ENCODE measurements at places on chromosomes 5 and 9.

DNA sequence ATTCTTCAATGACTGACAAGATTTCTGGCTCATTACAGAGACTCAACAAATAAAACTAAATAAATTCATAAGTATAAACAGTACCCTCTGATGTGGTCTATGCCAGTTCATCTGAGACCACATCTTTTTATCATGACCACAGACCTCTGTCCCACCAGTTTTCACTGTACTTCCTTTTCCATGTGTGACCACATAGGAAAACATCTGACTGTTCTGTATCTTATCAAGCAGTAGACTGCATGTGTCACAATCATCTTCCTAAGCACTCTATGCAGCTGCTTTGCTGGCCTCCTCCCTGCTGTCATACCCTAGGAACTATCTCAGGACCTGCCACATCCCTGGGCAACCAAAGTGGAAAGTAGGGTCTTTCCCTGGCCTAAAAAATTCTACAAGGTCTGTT, 205.0 kb upstream of the ZNF462 start:
- no peak for DNase-seq

DNA sequence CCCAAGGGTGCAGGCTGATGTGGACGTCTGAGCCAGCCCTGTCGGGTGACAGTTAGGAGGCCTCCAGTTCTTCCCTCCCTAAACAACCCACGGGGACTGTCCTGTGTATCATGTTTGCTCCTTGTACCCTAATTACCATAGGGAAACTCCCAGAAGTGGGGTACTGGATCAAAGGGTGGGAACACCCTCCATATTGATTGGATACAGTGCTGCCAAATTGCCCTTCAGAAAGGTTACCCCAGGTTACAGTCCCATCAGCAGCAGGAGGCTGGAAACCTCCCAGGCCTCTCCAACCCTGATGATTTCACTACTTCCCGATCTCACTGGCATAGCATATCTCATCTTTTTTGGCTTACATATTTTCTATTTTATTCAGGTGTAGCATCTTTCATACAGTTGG, 22.0 kb downstream of the UBE2QL1 start:
- DNase-seq = no peak

DNA sequence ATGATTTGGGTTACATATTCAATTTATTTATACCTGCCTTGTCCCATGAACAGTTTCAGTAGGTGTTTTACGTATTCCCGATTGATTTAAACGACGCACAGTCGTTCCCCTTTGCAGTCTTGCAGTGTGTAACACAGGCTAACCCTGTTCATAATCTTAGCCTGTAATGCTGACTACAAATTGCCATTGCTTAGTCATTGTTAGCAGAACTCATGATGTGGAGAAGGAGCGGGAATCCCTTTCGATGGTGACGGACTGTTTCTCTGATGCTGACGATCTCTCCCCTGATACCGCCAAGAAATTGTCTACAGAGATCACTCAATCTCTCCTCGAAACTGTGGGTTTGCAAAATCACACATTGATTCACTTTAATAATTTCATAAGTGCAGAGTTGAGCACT, 93.2 kb downstream of the MRPL36 start:
- no peak for DNase-seq

DNA sequence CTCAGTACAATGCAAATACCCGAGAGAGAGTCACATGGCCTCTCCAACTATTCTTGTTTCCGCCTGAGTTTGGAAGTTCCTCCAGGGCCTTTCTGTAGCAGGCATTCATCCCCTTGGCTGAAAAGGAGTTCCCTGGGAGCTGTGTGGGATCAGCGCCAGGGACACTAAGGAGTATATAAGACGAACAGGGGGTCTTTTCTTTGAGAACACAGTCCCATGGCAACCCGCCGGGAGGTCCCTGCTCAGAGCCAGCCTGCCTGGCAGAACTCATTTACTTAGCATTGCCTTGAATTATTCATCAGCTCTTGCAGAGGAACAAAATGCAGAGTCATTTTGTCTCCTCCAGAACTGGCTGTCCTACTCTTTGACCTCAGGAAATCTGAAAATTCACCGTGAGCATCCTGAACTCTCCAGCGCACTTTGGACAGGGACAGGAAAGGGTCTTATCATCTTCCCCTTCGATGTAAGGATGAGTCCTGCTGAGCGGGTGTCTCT, 120.4 kb upstream of the OSMR start:
- no peak for DNase-seq

GRCh38 chr5:176606032-176606431, 3.9 kb downstream of the GPRIN1 start:
- DNase-seq = no peak

DNA sequence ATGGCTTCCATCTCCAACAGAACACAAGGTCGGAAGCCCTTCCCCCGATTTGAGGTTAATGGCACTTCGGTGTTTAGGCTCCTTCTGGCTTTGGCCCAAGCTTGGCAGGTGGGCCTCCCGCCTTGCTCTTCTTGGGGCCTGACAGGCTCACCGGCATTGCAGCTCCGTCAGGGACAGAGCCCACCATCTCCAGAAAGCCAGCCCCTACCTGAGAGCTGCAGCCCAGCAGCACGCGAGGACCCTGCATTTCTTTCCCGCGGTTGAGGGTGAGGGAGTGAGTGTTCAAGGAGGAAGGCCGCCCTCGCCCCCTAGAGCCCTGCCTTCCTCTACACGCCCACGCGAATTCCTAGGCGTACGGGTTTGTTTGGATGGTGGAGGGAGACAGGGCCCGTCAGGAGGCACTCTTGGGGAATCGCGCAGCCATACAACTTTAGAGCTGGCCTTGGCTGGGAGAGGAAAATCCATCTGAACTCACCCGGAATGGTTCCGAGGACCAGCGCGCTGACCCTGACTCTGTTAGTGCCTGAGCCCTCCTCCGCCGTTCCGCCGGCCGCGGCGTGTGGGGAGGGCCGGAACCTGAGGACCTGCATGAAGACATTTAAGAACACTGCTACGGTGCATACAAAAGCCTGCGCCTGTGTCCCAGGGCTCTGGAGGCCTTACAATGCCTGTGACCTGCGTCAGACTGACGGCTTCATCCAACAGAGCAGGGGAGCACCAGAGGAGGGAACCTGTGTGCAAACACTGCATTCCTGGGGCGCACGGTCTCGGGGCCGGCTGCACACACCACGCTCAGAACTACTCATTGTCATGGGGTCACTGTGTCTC, 73.8 kb downstream of the MRPL36 start:
- DNase-seq = no peak

DNA sequence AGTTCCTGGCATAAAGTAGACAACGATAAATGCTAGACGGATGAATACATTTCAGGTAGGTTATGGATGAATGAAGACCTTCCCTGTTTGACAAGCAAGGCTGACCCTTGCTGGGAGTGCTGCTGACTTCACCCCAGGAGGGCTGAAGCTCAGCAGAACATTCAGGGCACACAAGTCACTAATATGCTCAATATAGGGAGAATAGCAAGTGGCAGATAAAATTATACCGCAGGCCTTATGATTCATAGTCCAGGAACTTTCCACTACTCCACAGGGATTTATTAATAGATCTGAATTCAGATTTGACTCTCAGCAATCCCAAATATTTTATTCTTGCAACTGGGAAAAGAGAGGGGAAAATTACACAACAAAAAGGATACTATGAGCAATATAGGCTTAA, 38.2 kb upstream of the GRAMD2B start:
- DNase-seq = no peak

DNA sequence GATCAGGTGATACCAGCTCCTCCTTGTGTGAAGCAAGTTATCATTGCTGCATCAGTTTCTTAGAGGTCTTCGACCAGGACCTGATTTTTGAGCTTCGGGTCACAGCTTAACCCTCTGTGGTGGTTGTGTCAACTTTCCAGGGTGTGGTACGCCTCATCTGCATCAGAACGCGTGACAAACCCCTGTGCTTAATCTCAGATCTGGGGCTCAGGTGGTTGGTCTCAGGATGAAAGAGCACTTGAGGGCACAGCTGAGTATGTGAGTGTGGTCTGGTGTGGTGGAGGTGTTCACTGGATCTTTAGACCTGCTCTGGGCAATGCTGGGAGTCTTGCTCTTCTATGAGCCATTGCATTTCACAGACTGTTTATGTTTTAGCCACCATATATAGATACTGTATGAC, 64.1 kb downstream of the OSTF1 start:
- DNase-seq = peak; percentile 40

DNA sequence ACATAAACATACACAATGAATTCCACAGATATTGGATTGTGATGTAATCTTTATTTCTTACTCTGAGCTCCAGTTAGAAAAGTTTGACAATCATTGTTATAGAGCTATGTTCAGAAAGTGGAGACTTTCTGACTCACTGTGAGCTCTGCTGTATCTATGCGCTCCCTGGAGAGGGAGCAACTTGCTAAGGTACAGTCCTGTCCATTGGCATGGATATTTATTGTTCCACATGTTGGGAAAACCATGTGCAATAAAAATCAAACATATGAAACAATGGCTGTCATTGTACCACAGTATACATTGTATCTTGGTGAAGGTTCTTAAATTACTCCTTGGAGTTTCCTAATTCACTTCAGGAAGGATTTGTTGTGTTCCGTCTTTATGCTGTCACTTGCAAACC, 26.8 kb downstream of the NMRK1 start:
- no peak for DNase-seq

DNA sequence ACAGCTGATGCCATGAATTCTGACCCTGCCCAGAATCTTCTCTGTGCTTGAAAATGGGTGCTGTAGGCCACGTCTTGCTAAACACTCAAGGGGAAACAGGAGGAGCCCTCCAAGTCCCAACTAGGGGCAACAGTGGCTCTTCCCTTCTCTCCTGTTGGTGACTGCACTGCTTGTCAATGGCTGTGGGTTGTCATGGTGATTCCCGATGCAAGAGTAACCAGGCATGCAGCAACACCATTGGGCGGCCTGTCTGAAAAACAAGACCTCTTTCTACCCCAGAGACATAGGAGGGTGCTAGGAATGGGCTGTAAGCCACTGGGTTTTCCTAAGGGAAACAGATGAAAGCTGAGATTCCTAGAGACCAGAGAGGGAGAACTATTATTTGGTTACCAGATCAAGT, 201.7 kb upstream of the PANK3 start:
- DNase-seq = no peak

DNA sequence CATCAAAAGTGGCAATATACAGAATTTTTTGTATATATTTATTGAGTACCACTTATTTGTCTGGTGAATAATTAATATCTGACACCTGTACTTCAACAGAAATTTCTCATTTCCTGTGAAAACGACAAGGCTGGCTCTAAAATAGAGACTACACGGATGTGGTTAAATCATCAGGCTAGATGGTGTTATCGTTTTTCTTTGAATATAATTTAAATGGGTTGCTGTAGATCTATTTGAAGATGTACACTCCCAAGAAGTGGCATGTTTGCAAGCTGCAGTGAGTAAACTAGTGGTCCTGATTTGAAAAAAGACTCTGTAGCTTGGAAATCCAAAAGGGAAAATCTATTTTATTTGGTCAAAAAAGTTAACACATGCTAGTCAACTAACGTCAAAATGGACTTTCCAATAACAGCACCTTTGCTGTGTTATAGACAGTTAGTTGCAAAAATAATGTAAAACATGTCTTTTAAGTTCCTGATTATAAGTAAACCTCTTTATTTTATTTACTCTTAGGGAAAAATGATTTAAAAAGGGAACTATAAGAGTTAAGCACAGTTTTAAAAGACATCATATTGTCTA, 13.8 kb downstream of the ST8SIA4 start:
- no peak for DNase-seq

DNA sequence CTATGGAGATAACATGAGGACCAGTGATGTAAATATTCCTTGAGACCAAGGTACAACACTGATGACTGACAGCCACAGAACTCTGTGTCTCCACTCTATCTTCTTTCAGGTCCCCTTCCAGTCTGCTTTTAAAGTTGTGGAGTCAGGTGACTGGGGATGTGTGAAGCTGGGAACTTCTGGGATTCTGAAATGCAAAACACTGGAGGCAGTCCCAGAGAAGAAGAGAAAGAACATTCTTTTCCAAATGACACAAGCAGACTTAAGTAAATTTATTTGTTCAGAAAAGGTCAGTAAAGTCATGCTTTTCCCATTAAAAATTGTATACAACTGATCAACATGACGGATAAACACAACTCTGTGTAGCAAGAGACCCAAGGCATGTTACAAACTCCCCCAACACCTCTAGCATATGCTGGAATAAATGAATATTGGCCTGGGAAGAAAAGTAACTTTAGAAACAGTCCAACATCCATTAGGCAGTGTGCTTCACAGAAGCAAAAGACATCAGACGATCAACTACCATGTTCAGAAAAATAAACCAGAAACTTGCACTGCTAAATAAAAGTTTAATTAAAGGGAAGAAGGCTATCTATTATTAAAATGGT, 92.4 kb upstream of the IFNK start:
- DNase-seq = no peak

DNA sequence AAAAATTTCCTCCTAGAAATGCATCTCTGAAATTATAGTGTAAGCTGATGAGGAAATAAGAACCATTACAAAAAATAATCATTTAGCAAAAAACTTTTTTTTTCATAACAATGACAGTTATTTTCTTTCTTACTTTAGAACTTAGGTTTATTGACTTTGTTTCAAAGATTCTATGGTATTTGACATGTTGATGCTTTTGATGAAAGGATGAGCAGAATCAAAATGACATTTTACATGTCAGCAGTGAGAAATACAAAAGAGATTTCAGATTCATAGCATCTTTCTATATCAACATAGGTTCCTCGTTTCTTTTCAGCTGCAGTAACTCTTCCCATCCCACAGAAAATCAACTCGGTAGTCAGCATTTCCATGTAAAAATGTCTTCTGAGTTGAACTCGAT, 1226.6 kb upstream of the C9orf72 start:
- no peak for DNase-seq

DNA sequence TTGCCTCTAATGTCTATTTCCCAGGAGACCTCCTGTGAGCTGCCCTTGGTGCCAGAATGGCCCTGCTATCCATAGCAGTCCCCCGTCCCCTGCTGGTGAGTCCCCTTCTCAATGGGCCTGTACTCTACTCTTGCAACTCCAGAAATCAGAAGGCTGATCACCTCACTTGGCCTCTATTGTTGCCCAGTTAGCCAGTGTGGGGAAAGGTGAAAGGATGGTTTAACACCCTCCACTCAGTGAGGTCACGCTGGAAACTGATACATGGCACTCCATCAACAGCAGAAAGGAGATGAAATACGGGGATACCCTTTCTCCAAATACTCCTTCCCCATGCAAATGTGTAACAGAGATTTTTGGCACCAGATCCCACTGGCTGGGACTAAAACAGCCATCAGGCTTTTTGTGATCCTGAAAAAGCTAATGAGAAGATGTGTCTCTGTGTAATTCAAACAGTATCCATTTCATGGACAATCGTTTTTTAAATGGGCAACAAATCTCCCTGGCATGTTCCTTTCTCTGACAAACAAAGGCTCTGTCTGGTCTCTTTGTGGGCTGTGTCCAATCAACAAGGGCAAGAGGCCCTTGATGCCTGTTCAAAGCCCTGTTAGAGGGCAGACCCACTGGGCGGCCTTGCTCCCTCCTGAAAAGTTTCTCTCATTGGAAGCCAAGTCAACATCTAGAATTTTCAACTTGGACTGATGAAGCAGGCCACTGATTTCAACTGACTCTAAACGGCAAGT, 343.7 kb downstream of the SPOCK1 start:
- DNase-seq = no peak

- no peak for DNase-seq
Observed at GRCh38 chr5:132458651-132459030, 31.9 kb downstream of the IRF1 start.

- no peak for DNase-seq
Observed at GRCh38 chr5:125604104-125604503, 819.1 kb upstream of the GRAMD2B start.

Measured in effector memory CD4-positive, alpha-beta T cell (primary cell).